ENCODE measurements at places on chromosomes 1 and 21.

DNA sequence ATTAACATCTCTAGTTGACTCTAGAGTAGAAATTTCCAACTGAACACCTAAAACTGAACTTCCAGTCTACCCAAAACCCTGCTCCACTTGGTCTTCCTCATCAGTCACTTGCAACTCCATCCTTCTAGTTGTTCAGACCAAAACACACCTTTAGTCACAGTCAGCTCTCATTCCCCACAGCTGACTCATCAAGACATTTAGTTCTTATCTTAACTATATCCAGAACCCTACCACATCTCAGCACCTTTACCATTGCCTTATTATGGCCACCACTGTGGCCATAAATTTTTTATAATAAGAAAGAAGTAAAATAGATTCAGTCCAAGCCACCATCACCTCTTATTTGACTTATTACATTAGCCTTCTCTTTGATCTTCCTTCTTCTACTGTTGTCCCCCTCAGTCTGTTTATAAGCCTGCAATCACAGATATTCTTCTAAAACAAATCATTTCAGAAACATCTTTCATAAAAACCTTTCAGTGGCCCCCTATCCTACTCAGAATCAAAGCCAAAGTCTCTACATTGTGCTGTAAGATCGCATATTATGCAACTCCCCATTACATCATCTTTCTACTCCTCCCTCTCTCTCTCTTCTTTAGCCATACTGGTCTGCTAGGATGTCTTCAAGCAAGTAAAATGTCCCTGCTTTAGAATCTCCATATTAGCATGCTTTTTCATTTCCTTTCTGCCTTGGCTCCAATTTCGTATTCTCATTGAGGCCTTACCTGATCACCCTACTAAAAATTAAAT lies 275.9 kb downstream of the LRRC40 start:
- DNase-seq = no peak

DNA sequence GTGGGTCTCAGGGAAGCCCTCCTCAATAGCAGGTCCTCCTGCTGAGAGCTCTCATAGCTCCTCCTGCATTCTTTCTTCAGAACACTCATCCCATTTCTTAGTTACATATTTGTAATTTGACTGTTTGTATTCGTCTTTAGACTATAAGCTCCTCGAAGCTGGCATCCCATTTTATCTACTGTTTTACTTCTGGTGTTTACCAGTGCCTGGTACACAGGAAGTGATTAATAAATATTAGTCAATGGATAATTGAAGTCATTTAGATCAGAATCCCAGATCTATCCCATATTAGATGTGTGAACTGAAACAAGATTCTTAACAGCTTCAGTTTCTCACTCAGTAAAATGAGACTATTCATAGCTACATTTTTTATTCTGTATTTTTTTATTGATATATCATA lies 88.7 kb downstream of the PLPP3 start:
- DNase-seq = no peak

DNA sequence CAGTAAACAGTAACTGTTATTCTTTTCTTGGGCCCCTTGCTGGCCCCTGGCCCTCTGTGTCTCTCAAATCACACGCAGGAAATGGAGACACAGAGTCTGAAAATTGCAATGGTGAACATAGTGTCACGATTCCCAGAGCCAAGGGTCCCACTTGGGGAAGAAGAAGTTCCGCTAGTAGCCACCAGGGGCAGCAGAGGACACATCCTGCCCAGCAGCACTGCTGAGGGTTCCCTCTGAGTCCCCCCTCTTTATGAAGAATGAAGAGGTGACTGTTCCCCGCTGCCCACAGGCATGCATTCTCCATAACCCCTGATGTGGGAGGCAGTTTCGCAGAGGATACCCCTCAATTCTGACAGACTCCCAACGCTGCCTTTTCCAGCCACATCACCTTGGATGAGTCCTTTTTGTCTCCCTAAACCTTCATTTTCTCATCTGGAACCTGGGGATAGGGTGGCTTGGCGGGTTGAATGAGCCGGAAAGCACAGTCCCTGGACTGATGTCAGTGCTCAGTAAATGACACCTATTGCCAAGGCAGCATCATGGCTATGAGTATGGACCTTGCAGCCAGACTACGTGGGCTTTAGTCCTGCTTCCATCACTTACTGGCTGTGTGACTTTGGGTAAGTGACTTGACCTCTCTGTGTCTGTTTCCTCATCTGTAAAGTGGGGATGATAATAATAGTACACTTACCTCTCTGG lies 238.0 kb upstream of the TMEM51 start:
- DNase-seq = no peak

GRCh38 chr1:212952641-212952976 lies 2.3 kb downstream of the VASH2 start:
- DNase-seq = no peak

GRCh38 chr1:224897529-224898327 lies 31.7 kb upstream of the DNAH14 start:
- DNase-seq = no peak

- no peak for DNase-seq
Observed at GRCh38 chr1:203202431-203203245, 16.1 kb upstream of the CHI3L1 start.

Measured in stimulated activated CD4-positive, alpha-beta T cell treated with anti-CD3 and anti-CD28 coated beads, Interleukin-1b, Interleukin-23, amount 100 ng/mL, for 24 hours (primary cell).